Stimulated activated CD4-positive, alpha-beta T cell treated with anti-CD3 and anti-CD28 coated beads, TNF-alpha, amount 100 ng/mL, for 4 hours (primary cell): ENCODE measurements at places on chromosomes 13 and 19.

GRCh38 chr19:28018499-28018898 is 1194.5 kb downstream of the UQCRFS1 start:
- no peak for DNase-seq

DNA sequence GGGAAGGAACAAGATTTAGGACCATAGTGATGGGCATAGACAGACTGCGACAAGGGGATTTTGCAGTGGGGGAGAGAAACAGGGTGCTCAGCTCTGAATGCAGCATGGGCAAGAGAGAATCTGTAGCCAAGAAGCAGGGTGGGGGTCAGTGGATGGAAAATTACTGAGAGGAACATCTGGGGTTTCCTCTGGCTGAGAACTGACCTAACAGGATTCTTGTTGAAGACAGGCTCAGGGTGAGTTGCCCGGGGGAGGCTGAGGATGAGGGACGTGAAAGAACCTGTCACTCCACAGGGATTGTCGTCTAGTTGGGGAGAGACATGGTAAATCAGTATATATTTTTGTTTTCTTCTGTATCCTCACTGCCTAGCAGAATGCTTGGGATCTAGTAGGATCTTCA is 118.7 kb upstream of the PEG3 start:
- DNase-seq: no peak

DNA sequence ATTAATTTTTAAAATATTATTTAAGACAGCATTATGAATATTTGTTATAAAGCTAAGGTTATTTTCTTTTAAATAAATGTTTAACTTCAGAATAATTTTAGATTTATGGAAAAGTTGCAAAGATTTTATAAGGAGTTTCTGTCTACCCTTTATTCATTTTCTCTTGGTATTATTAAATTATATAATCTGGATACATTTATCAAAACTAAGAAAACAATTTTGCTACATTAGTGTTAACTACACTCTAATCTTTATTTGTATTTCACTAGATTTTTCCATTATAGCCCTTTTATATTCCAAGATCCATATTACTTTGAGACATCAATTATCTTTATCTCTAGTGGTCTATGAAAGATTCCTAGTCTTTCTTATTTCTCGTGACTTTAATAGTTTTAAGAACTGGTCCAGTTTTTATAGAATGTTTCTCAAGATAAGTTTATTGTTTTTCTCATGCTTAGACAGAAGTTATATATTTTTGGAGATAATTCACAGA is 1243.7 kb upstream of the PCDH9 start:
- no peak for DNase-seq

- DNase-seq: no peak
These were observed 17.3 kb downstream of the ZFR2 start for GRCh38 chr19:3851254-3852176.
